ENCODE measurements at places on chromosomes 2 and 18.

- DNase-seq = no peak
Measured at GRCh38 chr2:68248361-68248760, 4.0 kb downstream of the PPP3R1 start.

DNA sequence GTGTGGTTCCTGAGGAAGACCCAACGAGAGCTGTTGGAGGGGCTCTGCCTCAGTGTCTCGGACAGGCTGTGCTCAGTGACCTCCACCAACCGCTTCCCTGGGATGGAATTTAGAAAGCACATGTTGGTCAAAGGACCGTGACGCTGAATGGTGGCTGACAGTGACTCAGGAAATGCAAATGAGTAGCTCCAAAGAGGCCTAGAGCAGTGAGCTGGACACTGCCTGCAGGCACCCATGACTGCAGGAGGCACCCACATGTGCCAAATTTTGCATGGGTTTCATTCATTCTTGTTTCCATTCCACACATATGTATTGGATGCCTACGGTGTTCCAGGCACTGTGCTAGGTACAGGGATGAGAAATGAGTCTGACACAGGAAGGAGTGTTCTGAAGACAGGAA is 46.4 kb downstream of the ACKR3 start:
- DNase-seq = no peak

DNA sequence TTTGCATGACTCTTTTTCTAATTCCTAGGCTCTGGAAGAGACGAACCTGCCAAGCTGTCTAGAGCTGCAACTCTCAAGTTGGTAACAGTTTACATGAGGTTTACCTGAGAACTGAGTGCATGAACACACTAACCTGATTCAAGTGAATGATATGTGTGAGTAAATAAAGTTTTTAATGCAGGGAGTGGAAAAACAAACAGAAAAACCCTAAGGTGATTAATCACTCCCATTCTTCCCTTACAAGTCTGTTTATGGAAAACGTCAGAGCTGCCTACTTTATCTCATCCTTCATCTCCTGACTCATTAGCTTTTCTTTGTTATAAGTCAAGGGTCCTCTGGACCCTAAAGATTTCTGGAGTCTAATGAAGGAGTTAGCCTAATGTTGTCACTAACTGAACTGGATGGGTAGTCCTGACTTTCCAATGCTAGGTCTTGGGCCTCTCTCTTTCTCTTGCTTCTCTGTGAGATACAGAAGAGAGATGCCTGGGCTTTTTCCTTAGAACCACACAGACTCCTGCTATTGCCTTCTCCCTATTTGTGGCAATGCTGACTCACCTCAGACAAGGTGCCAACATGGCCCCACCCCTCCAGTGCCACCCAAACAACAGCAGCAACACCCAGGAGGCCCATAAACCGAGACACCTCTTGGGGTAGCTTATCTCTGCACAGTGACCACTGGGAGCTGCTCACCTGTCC is 952.4 kb downstream of the EPHA4 start:
- no peak for DNase-seq

DNA sequence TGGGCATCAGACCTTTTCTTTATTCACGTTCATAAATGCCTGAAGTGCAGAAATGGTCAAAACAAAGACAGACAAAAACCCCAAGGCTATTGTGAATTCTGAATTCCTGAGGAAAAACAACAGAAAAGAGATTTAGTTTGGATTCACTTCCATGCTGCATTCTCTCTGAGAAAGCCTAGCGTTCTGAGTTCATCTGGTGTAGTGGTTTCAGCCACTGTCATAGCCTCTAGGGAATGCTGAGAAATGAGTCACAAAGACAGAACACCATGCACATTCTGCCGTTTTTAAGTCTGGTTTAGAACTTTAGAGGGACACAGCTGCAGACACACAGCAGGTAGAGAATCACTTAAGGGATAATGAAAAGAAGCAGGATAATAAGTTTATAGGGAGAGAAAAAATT is 93.8 kb downstream of the LRP1B start:
- DNase-seq = no peak

DNA sequence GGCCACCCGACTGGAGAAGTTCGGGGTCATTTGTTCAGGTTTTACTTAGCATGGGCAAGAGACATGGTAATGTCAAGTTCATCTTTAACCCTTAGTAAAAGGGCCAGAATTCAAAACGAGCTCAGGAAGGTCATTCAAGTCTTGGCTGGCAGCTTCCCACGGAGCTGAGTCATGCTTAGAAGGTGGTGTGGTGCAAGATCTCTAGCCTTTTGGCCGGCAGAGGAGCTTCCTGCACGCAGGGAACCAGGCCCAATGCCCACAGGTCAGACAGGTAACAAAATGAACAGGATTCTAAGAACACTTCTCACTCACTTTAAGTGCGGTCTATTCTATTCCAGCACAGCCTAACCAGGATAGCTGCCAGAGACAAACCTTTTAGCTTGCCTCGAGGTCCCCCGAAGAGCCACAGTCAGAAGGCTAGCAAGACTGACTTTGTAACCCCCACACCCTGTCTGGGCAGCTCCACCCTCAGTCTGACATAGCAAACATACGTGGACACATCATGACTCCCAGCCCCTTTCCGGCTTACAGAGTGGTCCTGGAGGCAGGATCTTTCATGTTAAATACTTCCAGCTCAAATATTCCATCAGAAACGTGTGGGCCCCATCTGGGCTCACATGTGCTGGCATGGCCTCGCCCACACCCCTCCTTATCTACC is 292.7 kb downstream of the BCL11A start:
- DNase-seq = no peak

- no peak for DNase-seq
Measured at GRCh38 chr2:158650646-158651357, 144.3 kb upstream of the DAPL1 start.

DNA sequence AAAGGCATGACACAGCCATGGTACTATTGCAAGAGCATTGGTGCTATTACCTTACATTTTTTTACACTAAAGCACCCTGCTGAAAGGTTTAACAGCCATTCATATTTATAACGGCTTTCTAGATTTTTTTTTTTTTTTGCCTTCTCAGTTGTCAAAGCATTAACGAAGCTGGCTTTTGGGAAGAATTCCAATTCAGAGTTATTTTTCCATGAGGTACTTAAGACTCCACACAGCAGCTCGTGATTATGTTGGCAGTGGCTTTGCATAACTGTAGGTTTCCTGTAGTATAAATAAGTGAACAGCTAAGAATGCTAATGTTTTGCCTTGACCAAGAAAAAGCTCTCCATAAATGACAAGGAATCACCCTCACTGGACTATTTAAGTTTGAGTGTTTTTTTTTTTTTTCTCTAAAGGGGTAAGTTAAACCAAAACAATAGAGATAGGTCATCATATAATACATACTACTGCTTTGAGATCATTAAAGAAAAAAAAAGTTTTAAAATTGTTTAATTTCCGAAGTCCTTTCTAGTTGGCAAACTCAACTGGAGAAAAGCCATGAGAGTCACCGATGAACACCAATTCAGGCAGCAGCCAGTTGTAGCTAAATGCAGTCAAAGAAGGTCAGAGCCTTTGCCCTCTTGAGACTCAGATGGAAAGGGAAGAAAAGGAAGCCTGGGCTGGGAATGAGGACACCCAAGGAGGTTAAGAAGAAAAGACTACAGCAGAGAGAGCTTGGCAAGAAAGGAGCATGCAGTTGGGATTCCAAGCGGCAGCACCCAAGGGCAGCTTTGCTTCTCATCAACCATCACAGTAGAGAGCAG is 187.4 kb upstream of the NCKAP5 start:
- DNase-seq = no peak

DNA sequence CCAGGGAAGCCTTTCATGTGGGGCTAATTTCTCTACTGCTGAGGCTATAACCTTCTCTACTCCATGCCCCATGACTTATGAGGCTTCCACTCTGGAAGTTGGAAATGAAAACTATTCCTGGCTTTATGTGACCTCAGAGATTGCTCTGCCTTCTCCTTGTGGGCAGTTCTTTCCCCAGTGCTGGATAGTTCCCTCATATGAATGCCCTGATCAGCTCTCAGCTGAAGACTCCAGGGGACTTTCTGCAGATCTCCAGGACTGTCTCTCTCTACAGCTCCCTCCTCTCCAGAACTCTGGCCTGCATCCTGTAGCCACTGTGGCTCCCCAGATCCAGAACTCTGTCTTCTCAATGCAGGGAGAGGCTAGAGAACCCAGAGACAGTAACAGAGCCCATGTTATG is 235.1 kb downstream of the SEPTIN10 start:
- DNase-seq = no peak

- DNase-seq = no peak
Measured at GRCh38 chr2:157792335-157793052, 83.6 kb downstream of the ACVR1 start.

GRCh38 chr2:105428387-105429018 is 29.7 kb upstream of the FHL2 start:
- DNase-seq = no peak

DNA sequence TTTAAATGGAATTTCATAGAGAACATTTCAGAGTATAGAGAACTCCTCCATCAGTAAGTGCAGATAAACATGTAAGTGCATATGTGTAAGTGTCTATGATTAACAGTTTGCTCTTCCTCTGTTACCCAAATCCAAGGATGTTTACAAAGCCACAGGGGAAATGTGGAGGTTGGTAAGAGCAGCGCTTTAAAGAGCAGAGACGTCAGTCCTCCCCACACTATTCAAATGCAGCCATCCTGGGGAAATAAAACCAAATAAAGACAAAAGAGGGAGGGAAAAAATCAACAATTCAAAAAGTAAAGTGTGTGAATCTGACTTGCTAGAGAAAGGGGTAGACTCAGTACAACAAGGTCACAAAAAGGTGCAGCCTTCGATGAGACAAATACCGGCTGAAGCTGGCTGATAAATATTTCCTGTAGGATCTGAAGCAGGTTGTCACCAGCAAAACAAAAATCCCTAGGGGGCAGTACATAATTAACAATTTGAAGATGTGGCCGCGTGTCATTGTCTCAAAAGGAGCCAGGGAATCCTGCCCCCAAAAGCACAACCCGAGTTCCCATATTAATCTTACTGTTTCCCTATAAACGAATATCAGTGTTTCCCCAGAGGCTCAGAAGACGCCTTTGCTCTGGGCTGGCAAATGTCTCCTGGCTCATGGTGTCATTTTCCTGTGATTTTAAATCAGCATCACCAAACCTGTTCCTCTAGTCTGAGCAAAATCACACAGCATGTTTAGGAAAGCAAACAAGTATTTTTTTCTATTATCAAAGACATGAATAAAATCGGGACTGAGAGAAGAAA is 216.5 kb downstream of the CDCA7 start:
- DNase-seq = no peak

DNA sequence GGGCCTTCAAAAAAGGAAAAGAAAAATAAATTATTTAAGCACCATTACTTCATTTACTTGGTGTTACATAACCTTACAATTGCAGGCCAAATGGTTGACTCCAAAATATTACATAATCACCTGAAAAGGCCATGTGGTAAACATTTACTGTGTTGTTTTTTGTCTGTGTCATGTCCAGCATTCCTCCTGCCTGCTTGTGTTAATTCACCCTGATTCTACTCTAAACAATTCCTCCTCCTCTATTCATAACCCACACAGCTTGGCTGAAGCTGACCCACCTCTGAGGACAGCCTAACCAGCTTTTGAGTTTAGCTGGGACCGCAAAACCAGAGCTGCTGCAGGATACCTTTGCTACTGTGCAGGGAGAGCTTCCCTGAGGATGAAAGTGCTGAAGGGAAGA is 35.4 kb downstream of the TMX3 start:
- DNase-seq = no peak

- DNase-seq = no peak
Measured at GRCh38 chr18:13810950-13811485, 12.9 kb upstream of the MC5R start.

- DNase-seq = no peak
Measured at GRCh38 chr2:207926989-207927300, 98.4 kb downstream of the PLEKHM3 start.

Data from cortex of kidney (tissue), 1 donor.